ENCODE measurements at places on chromosomes 16 and 17.

- DNase-seq = no peak
These were observed 282.1 kb upstream of the IRX5 start for GRCh38 chr16:54648575-54648974.

- no peak for DNase-seq
These were observed 899.0 kb downstream of the KCNJ2 start for GRCh38 chr17:71068408-71068750.

DNA sequence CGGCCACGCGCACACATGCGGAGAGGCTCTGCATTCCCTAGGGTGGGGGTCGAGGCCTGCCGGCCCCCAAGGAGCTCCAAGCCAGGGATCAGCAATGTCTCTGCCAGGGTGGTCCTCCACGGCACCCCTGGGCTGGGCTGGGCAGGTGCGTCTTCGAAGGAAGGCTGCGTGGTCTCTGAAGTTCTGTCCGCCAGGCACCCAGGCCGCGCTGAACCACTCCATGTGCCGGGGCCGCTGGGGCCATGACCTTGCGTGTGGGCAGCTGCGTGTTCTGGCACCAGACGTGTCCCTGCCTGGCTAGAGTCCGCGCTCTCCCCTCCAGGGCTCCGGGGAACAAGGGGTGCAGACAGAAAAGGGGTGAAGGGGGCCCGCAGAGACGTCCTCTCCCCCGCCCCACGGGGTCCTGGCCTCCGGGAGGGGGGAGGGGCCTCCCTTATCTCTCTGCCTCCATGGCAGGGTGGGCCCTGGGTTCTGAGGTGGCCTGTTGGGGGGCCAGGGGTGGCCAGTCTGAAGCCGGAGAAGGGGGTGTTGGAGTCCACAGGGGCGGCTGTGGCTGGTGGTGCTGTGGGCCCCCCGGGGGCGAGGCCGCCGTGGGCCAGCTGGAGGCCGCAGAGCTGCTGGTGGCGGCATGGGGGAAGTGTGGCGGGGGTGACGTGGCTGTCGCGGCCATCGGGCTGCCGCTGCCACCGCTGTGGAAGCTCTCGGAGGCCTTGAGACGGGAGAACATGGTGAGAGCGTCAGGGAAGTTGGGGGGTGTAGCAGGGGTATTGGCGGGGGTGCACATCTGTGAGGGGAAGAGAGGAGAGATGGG lies 5.3 kb downstream of the UBALD1 start:
- no peak for DNase-seq

- DNase-seq = no peak
These were observed 18.5 kb downstream of the ZFPM1 start for GRCh38 chr16:88471575-88471974.

GRCh38 chr16:50224286-50224685 lies 42.1 kb upstream of the ADCY7 start:
- DNase-seq = no peak

GRCh38 chr17:28338056-28338768 lies 2.7 kb downstream of the TNFAIP1 start:
- no peak for DNase-seq

- no peak for DNase-seq
These were observed 11.3 kb downstream of the LIG3 start for GRCh38 chr17:34991606-34992005.

GRCh38 chr17:20266806-20267458 lies 200.4 kb downstream of the LGALS9B start:
- no peak for DNase-seq
